Endothelial cell of umbilical vein (primary cell): ENCODE measurements at places on chromosomes 6 and 20. TPM values are rescaled to one million over a fixed set of nuclear protein-coding genes. Genes with fewer than 3 reads are reported as not detected.

DNA sequence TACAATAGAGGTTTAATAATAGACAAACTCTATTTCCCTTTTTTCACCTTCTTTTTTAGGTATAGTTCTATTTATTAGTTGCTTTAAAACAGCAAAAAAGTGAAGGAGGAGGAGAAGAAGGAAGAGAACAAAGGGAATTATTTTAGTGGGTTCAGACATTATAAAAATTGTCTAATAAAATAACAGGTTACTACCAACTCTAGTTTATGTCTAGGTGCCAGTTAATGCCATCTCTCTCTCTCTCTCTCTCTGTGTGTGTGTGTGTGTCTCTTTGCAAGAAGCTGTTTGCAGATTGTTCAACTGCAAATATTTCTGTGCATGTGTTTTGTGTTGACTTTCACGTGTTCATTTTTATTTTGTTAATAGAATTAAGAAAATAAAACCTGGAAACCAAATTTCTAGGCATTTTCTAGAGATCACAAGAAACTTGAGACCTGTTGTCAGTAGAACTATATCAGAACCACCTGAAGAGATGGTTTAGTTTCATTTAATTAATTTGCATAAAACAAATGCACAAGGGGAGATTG is 313.5 kb upstream of the SGK1 start:
- DNase-seq: no peak

GRCh38 chr6:14129575-14129974 is 12.0 kb downstream of the CD83 start:
- peak; percentile 40 for DNase-seq

GRCh38 chr6:135179920-135180541 is 1.1 kb upstream of the MYB start:
- DNase-seq: no peak

DNA sequence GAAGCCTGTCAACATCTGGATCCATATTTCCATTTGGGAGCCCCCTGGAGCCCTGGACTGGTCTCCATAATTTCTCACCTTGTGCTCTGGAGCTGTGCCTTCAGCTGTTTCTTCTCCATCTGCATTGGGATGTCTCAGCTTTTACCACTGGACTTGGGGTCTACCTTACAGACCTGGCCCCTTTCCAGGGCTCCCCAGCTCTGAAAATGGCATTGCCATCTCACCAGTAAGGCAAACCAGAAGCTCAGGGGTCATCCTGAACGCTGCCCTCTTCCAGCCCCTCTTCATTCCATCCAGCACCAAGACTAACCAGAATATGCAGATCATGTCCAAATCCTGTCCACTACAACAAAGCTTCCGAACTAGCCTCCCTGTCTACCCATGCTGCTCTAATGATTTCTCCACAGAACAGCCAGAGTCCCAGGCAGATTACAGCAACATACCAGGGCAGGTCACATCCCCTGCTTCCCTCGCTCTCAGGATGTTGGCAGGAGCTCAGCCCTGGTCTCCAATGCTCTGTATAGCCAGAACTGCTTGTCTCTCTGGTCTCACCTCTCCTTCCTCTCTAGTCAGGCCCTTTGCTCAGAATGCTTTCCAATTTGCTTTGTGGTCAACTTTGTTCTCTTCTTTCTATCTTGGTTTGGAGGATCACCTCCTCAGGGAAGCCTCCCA is 17.7 kb upstream of the NNAT start:
- DNase-seq: no peak

DNA sequence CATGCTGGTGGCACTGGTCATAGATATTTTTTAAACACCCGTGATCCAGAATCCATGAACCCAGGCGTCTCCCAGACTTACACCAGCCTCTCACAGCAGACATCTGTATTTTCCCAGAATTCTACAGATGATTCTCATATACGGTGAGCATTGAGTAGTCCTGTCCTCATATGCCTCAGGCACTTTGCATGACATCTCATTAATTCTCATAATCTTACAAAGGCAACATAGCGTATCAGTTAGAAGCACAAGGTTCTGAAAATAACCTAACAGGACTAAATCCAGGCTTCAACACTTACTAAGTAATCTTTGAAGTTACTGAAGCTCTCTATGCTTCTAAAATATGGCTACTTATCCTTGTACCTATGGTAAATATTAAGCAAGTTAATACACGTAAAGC is 8.9 kb downstream of the NDUFAF4 start:
- DNase-seq: no peak

DNA sequence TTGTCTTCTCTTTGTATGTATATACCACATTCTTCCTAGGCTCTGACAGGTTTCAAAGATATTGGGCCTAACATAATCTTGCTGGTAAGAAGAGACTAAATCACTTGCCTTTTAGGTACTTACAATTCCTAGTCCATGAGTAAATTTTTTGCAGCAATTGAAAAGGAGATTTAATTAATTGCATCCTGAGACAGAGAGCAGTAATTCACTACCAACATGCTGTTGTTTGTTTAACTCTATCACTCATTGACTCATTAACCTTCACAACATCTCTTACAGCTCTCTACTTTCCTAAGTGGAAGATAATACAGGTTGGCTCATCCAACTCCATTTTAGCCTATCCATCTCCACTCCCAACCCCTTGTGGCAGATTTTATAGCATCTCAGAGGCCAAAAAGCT is 280.4 kb downstream of the ALDH8A1 start:
- no peak for DNase-seq

- no peak for DNase-seq
These were observed 153.6 kb upstream of the UST start for GRCh38 chr6:148593130-148593812.

- DNase-seq: no peak
These were observed 167.9 kb downstream of the PLCB1 start for GRCh38 chr20:8299921-8300320.

GRCh38 chr20:42041000-42041565 is 422.9 kb upstream of the CHD6 start:
- DNase-seq: no peak

GRCh38 chr20:44081888-44082287 is 105.1 kb downstream of the JPH2 start:
- no peak for DNase-seq

DNA sequence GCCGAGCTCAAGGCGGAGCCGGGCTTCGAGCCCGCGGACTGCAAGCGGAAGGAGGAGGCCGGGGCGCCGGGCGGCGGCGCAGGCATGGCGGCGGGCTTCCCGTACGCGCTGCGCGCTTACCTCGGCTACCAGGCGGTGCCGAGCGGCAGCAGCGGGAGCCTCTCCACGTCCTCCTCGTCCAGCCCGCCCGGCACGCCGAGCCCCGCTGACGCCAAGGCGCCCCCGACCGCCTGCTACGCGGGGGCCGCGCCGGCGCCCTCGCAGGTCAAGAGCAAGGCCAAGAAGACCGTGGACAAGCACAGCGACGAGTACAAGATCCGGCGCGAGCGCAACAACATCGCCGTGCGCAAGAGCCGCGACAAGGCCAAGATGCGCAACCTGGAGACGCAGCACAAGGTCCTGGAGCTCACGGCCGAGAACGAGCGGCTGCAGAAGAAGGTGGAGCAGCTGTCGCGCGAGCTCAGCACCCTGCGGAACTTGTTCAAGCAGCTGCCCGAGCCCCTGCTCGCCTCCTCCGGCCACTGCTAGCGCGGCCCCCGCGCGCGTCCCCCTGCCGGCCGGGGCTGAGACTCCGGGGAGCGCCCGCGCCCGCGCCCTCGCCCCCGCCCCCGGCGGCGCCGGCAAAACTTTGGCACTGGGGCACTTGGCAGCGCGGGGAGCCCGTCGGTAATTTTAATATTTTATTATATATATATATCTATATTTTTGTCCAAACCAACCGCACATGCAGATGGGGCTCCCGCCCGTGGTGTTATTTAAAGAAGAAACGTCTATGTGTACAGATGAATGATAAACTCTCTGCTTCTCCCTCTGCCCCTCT is 1.1 kb downstream of the CEBPB start:
- DNase-seq: peak; percentile 68

DNA sequence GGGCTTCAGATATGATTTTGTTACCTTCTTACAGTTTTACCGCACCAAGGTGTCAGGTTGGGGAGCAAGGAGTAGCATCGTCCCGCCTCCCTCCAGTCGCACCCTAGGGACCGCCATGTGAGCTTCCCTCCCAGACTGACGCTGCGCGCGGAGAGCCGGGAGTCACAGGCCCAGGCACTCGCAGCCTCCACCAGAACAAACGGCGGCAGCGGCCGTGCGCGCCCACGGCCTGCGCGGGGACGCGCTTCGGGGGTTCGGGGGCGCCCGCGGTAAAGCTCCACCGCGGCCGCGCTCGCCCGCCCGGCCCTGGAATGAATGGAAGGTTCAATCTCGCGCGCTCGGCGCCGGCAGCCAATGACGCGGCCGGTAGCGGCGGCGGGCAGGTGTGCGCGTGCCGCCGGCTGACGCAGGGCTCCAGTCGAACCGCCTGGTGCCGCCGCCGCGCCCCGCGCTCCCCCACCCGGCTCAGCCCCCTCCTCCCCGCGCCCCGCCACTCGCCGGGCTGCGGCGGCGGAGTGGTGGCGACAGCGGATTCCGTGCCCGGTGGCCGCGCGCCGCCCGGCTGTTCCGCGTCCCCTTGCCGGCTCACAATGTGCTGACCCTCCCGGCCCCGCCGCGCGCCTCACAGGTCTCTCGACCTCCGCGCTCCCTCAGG is 16.5 kb upstream of the LIN28B start:
- no peak for DNase-seq

GRCh38 chr6:64591676-64592036 is 956.1 kb downstream of the PHF3 start:
- DNase-seq: no peak

DNA sequence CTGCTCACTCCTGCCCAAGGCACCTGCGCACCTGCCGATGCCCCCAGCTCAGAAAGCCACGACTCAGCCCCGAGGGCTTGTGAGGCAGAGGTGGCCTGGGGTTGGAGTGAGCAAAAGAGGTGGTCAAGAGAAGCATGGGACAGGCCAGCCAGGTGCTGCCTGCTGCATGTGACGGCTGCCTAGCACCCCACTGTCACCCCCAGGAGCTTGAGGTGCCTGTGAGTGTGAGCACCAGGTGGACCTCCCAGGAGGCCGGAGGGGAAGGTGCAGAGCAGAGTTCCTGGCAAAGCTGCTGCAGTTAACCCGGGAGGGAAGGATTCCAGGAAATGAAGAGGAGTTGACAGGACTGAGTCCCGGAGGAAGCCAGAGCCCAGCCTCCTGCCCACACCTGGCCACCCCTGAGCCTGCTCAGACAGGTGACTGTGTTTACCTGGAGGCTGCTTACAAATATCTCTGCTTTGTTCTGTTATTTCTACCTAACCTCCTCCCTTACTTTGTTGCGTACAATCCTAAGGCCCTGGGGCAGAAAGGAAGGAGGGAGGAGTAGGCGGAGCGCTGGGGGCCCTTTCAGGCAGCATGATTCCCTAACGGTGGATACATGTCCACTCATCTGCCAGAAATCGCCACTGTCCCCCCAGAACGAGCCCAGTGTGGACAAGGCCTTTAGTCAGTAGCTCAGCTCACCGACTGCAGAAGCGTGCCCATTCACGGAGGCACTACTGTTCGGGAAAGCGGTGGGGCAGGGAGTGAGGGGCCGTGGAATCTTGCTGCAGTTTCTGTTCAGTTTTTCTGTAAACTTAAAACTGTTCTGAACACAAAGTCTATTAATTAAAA is 87.5 kb upstream of the MPC1 start:
- no peak for DNase-seq

- DNase-seq: no peak
These were observed 43.6 kb upstream of the IER3 start for GRCh38 chr6:30787954-30788353.

GRCh38 chr20:57326667-57327455 is 2.7 kb upstream of the SPO11 start:
- no peak for DNase-seq

DNA sequence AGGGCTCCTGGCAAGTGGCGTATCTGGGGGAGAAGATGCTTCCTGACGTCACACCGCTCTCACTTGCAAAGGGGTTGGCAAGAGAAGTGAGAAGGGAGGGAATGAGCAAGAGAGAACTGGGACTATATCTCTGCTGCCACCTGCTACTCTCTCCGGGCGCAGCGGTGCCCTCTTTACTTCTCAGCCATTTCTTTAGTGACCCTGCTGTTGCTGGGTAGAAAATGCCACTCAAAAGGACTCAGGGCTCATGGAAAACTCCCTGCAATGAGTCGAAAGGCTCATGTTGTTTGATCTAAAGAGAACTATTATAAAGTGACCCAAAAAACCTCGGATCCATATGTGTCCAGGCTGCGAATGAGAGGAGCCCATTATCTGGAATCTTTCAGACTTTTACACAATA is 401.8 kb downstream of the SAMD5 start:
- DNase-seq: no peak

- DNase-seq: no peak
These were observed 54.7 kb downstream of the SLC22A2 start for GRCh38 chr6:160203953-160204352.

DNA sequence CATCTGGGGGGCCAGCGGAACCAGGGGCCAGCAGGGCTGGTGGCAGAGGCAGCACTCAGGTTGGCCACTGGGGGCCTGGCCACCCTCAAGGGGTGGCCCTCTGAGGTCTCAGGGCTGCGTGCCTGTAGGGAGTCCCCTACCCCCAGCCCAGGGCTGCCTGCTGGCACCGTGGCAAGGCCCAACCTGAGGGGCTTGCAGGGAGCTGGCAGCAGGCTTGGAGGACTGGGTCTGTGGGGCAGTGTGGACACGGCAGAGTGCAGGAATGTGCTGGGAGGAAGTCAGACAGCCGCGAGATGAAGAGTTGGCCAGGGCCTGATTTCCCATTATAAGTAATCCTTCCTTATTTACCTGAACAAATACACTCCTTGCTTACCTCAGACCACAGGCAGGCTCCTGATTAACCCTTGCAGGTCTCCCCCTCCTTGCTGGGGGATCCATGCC is at the start of gene SPDEF:
Gene SPDEF (minus strand): TSS at position 299 of the 441 bp plus-strand sequence. CDS start 11,874 bp downstream, outside the sequence.
- DNase-seq: no peak

- no peak for DNase-seq
These were observed 52.2 kb downstream of the TPBG start for GRCh38 chr6:82415820-82416219.

DNA sequence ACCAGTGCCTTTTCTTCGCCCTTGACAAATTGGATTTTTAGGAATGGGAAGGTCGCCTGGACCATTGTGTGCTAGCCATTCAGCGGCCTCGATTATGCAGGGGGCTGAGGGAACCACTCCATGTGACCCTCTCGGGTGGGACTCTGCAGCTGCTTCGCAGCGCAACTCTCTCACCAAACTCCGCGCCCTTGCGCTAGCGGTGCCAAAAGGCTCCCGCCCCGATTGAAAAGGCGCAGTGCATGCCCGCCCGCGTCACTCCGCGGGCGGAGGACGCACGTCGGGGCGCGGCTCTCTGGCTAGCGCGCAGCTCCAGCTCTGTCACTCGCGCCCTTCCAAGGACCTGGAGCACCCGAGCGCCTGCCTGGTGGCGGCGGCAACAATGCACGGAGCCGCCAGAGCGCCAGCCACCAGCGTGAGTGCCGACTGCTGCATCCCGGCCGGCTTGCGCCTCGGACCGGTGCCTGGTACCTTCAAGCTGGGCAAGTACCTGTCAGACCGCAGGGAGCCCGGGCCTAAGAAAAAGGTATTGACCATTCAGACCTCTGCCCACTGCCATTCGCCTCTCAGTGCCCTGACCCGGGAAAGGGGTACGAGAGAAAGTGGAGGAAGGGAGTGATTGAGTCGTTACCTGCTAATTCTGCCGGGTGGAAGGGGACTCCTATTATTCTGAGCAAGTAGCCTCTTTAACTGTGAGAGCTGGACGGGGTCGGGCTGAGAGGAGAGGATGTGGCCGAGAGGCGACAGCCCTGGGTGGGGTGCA is at the start of gene PRDM13:
Gene PRDM13 (plus strand): TSS at position 178 of the 760 bp plus-strand sequence. CDS start 202 bp downstream, at position 380.
- no peak for DNase-seq

The PERP gene
- total RNA-seq: 27.4 and 30.2 TPM in 2 replicates

The PSORS1C1 gene
- total RNA-seq: 9.2 and 13.2 TPM in 2 replicates

The SLC22A7 gene
- not detected in 2 replicates for total RNA-seq

The EMILIN3 gene
- 0.09 TPM in 1 of 2 replicates, not detected in the other for total RNA-seq

The TFAP2A gene
- not detected in 2 replicates for total RNA-seq

The BACH2 gene
- total RNA-seq: 5.6 and 5.9 TPM in 2 replicates

The GNAS-AS1 gene
- total RNA-seq: 0.58 and 0.74 TPM in 2 replicates

The IL20RA gene
- not detected in 2 replicates for total RNA-seq

The ARMH2 gene
- not detected in 2 replicates for total RNA-seq

The SSTR4 gene
- total RNA-seq: not detected in 2 replicates
